ENCODE measurements at places on chromosomes 7 and 10.

DNA sequence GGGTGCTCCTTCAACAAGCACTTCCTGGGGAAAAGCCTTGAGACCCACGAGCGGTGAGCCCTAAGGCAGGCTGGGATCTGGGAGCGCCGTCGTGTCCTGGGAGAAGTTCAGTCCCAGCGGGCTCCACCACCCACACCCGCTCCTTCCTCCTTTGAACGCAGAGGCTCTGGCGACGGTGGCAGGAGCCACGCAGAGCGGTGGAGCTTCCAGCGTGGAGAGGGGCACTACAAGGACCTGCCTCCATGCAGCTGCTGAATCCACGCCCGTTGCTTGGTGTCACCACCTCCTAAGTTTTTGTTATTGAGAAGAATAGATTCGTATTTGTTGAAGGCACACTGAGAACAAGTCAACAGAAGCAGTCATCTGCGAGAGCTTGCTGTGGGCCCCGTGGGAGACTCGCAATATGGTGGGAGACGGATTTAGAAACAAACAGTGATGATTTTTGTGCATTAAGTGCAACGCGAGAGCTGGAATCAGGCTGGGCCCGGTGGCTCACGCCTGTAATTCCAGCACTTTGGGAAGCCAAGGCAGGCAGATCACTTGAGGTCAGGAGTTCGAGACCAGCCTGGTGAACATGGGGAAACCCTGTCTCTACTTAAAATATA lies 60.1 kb upstream of the SDK1 start:
- DNase-seq, result no peak

DNA sequence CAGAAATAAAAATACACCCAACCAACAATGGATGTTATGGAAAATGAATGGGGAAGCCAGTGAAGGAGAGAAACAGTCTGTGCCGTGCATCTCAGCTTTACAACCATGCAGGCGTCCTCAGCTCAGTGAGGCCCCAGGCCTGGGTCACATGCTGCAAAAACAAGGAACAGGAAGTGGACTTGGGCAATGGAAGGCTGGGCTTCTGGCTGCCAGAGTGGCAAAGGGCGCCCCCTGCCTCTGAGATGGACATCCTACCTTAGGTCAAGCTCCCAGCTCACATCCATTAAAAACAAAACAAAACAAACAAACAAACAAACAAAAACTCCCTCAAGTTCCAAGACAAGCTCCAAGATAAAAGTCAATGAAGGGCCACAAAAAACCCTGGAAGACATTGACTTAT lies 54.7 kb upstream of the AFAP1L2 start:
- peak; percentile 32 for DNase-seq

- DNase-seq, result peak; percentile 36
Observed at GRCh38 chr7:98278408-98278807, 3.1 kb upstream of the BRI3 start.

- DNase-seq, result no peak
Observed at GRCh38 chr7:16708511-16708910, 45.0 kb upstream of the TSPAN13 start.

DNA sequence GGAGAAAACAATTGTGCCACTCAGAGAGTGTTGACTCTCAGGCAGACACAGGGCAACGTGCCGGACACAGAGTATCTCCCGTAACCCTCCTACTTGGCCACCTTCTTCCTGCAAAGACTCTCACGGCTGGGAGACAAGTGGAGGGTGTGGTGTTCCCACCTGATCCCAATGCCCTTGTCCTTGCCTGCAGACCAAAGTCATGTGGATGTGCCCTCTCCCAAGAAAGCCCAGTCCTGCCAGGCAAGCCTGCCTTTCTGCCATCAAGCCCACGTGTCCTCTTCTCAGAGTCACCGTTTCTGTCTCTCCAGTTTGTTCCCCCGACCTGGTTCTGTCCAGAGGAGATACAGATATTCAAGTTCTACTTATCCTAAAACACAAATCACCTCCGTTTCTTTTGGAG lies 723 bp downstream of the PNLIPRP2 start:
- DNase-seq, result no peak

DNA sequence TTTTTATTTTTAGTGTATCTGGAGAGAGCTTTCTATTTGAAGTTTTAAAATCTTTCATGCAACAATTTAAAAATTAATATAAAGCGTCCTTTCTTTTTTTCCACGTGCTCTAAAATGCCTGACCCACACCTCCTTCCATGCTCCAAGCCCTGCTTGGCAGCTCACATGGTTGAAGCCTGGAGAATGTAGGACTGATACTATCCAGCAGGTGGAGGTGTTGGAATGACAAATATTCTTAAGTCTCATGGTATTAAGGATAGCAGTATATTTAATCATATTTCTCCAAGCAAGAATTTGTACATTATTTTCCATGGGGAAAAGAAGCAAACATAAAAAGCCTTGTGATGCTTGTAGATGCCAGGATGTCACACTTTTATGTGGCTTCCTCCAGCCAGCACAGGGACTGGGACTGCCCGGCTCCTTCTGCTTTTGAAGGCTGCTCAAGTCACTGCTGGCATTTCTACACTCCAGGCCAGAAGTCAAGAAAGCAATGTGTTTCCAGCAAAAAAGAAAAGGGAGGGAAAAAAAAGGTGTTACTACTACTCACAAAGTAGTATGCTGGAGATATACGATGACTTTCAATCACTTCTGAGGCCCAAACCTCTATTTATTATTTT lies 49.7 kb downstream of the BZW2 start:
- DNase-seq, result peak; percentile 68

GRCh38 chr7:120505770-120506169 lies 232.8 kb downstream of the KCND2 start:
- DNase-seq, result no peak
